ENCODE measurements at places on chromosomes 1 and 21.

DNA sequence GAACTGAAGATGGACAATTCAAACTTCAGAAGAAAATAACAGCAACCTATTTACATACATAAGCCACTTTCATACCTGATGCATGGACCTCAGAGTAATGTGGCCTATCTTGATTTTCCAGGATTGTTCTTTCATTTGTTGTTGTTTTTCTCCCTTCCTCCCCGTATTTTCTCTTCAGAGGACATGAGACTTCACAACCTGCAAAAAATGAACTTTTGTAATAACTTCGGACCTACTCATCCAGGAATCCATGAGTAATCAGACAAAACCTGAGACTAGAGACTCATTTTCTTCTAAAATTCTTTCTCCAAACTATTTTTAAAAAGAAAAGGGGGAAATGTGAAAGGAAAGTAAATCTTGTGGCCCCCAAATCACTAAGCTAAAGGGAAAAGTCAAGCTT lies 17.6 kb upstream of the PLA2G5 start:
- DNase-seq, result no peak

DNA sequence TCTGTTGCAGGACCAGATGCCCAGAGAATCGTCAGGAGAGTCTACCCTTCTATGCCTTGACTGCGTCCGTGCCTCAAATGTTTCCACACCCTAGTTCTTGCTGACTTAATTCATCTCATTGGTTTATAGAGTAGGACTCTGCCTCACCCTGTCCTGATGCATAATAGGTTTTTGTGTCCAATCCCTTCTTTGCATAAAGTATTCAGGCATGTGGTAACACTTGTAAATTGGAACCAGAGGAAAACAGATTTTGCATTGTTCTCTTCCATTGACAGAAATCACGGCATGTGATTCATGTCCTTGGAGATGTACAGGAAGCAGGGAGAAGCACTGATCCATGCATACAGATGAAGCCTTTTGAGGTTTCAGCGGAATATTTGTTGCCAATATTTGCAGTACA lies 29.5 kb downstream of the PLPPR5 start:
- DNase-seq, result no peak

GRCh38 chr1:202692959-202693555 lies 17.2 kb downstream of the SYT2 start:
- DNase-seq, result peak; percentile 79

DNA sequence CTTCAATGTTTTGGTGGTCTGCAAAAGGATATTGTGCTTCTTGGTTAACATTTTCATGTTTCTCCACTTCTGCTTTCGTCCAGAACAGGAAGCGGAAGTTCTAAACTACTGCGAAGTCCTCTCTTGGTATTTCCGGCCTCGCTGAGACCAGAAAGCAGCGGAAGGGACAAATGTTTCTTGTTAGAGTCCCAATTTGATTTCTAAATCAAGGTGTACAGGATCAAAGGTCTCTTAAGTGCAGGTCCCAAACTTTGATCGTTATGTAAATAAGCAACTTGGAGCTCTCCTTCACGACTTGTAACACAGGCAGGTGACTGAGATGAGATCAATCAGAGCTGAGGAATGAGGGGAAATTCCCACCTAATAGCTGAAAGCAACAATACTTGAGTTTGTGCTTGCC lies 40.1 kb upstream of the HMCN1 start:
- DNase-seq, result peak; percentile 82

DNA sequence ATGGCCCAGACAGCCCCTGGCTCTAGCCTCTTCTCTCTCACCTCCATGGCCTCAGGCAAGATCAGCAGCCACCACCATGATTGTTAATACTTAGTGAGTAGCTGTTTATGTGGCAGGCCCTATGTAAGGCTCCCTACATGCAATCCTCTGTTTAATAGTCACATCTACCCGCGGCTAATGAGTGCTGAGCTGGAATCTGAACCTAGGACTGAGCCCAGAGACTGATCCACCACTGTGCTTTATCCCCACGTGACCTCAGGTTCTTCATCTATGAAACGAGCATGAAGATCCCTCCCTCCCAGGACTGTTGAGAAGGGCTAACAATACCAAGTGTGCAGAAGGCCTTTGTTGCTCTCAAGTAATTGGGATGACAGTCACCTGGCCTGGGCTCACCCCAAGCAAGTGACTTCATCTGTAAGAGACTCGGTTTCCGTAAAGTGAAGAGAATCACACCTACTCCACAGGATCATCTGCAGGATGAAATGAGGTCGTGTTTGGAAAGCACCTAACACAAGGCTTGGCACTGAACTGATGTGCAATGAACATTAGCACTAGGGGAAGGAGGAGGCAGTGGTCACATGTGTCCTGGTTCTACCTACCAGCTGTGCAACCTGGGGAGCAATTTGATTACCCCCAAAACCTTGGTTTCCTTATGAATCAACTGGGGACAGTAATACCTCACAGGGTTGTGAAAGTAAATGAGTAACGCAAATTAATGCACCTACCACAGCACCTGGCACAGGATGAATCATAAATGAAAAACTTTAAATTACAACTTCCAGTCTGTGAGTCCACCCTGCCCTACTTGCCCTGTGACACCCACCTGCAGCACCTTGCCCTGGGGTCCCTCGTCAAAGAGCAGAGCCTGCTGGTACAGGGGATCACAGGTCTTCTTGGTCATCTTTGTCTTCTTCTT lies 37.2 kb downstream of the RIMS3 start:
- DNase-seq, result no peak

- DNase-seq, result no peak
These were observed 37.6 kb downstream of the OR10R2 start for GRCh38 chr1:158509471-158510156.

- no peak for DNase-seq
These were observed 21.9 kb upstream of the LSM10 start for GRCh38 chr1:36419569-36419968.

DNA sequence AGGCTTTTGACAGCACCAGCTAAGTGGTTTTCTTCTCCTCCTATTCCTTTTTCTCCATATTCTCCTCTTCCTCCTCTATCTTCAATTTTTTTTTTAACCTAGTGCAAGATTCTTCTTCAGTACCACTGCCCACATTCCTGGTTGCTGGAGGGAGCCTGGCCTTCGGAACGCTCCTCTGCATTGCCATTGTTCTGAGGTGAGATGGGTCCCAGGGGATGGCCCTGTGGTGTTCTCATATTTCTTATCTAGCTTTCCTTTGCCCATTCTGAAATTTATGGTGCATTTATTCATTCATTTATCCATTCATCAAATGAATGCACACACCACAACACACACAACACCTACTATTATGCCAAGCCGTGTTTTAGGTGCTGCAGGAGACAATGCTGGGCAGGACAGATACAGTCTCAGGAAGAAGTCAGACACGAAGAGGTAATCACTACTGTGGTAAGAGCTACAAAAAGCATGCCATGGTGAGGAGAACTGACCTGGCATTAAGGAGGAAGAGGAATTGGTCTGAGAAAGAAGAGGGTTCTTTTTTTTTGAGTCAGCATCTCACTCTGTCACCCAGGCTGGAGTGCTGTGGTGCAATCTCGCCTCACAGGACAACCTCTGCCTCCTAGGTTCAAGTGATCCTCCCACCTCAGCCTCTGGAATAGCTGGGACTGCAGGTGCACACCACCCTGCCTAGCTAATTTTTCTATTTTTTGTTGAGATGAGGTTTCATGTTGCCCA lies 47.5 kb upstream of the TDRD10 start:
- DNase-seq, result no peak

- peak; percentile 70 for DNase-seq
These were observed 8.9 kb downstream of the CAMTA1 start for GRCh38 chr1:6794164-6794563.

- no peak for DNase-seq
These were observed 278.6 kb upstream of the AJAP1 start for GRCh38 chr1:4375812-4376211.

DNA sequence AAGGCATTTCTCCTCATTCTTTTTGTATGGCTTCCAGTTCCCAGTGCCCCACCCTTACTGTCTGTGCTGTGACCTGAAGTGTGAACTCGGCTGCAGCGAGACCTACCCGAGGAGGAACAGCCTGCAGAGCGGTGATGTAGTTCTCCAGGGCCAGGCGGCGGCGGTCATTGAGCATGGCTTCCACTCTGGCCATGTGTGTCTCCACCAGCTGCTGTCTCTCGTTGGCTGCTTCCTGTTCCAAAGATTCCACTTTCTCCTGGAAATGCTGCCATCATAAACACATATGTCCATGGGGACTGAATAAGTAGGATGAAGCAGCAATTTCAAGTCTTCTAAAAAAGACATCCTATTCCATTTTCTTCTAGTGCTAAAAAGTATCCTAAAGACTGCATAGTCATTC lies 195.6 kb downstream of the APP start:
- no peak for DNase-seq

DNA sequence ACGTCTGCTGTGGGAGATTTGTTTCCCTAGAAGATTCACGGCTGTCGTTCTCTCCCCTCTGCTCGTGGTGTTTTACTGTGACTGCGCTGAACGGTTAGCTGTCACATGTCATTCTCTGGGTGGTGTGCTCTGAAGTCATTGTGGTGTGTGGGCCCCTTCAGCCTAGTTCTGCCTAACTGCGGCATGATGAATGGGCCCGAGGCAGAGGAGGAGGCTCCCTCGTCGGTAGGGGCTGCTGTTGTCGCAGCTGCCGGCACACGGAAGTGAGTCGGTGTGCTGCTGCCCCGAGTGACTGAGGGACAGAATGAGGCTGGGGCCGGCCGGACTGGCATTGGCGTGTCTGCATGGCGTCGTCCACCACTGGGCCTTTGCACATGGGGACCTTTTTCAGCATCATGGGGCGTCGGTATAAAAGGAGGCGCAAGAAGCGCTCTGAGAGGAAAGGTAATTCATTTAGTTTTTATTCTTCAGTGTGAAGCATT lies 77.9 kb downstream of the ADARB1 start:
- DNase-seq, result no peak

DNA sequence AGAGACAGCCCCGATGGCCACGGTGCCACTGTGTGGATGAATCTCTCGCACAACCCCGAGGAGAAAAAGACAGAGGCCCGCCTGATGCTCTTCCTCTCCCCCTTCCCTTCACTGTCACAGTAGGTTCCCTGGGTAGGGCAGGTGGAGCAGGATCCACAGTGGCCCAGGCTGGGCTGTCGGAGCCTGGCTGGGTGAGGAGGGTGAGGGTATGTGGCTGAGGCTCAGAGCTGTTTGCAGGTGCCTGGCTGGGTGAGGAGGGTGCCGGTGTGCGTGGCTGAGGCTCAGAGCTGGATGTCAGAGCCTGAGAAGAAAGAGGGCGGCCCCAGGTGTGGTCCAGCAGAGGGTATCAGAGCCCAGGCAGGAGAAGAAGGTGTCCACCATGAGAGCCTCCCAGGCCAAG lies 2.7 kb downstream of the CFAP74 start:
- no peak for DNase-seq

- DNase-seq, result no peak
These were observed 591.2 kb downstream of the SMYD3 start for GRCh38 chr1:245915841-245916240.

- DNase-seq, result peak; percentile 94
These were observed 4.9 kb downstream of the PLEKHG5 start for GRCh38 chr1:6486433-6487011.

DNA sequence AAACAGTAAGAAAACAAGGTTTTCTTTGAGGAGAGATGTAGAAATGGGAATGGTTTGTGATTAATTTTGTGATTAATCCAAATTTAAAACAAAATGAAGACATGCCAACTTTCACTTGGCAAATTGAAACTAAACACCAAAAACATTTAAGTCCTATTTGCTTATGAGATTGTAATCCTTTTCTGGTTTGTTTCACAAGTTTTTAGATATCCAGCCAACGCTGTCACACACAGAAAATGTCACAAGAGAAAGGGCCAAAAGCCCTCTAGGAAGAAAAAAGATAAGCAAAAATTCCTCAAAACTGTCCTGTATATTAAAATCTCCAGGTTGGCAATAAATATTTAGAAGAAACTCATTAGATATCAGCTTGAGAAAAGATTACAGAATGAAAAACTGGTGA lies 2.5 kb downstream of the USH2A start:
- DNase-seq, result no peak

DNA sequence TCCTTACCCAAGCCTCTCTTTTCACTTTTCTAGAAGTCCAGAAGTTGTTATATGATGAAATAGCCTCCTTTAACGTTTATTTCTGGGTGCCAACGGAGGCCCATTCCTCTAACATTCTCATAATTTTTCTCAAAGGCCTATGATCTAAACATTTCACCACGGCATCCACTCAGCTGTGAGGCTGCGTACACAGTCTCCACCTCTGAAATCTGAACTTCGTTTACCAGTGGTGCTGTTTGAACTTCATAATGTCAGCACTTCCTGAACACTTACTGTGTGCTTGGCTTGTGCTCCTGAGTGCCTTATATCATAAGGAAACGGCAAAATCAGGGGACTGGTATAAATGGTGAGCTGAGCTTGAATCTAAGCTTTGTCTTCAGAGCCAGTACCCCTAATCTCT lies 12.0 kb upstream of the RBP7 start:
- no peak for DNase-seq

DNA sequence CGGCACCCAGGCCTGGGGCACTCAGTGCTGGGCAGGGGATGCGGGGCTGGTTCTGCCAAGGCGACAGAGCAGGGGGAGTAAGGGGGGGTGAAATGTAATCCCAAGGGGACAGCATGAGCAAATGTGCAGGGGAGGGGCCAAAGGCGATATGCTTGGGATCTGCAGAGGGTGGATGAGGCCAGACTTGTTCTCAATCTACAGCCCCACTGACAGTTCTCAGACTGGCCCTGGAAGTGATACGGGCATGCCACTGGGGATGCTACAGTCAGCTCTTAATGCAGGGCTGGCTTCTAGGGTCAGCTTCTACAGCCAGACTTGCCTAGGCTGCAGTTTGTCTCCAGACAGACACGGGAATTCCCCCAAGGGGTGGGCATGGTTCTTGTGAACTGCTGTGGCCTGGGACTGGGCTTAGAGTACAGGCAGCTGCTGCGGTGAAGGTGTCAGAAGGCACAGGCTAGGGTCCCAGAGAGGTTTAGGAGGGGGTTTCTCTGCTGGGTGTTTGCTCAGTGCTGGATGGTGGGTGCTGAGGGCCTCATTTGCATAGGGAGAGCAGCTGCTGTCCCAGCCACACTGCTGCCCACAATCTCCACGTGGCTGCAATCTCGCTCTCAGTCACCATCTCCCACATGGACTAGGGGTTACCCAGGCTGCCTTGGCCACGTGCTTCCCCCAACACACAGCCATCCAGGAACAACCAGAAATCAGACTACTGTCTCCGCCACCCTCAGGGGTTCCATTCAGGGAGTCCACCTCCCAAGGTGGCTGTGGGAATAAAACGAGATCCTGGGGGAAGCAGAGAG lies 190.1 kb downstream of the HIVEP3 start:
- DNase-seq, result peak; percentile 89

- no peak for DNase-seq
These were observed 62.7 kb downstream of the AGPAT3 start for GRCh38 chr21:43927591-43928221.

GRCh38 chr1:93114391-93114790 lies 35.3 kb downstream of the MTF2 start:
- no peak for DNase-seq

Data from NAMALWA (cell line).